PC-3 (cell line): ENCODE measurements at places on chromosomes 7 and 10.
A peak's percentile ranks its signal among the peaks of the same experiment; 100 is the strongest.

DNA sequence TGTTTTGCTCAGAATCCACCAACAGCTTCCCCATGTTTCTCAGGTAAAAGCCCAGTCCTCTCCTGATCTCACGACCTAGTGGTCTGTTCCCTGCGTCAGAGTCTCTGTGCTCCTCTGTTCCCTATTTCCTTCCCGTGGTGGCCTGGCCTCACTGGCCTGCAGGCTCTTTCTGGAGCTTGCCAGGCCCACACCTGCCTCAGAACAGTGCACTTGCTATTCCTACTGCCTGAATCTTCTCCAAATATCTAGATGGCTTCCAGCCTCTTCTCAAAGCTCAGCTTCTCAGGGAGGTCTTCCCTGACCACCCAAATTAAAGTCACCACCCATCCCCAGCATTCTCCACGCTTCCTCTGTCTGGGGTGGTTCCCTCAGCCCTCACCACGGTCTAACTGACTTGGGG, 165.3 kb downstream of the USP6NL start:
- no peak for DNase-seq

- no peak for DNase-seq
These were observed 33.8 kb downstream of the TRIM8 start for GRCh38 chr10:102678068-102678400.

GRCh38 chr7:27641581-27642230, 21.0 kb downstream of the HIBADH start:
- DNase-seq, result peak; percentile 30

- DNase-seq, result no peak
These were observed 6.9 kb upstream of the MXI1 start for GRCh38 chr10:110200503-110200902.

- DNase-seq, result no peak
These were observed 60.5 kb downstream of the SH2D4B start for GRCh38 chr10:80598084-80598798.

DNA sequence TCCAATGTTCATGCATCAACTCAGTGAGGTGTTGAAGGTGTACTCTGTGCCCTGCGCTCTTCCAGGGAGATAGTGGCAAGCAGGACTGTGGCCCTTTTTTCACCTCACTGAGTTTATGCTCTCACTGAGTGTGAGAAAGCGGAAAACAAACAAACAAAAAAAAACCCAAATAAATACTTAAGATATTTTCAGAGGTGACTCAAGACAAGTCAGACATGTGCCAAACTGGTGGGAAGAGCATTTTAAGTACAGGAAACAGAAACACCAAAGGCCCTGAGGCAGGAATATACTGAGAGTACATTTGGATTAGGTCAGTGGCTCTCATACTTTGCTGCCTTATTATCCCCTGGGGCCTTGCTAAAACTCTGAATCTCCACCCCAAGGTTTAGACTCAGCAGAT, 111.9 kb upstream of the IGFBP3 start:
- DNase-seq, result peak; percentile 91

DNA sequence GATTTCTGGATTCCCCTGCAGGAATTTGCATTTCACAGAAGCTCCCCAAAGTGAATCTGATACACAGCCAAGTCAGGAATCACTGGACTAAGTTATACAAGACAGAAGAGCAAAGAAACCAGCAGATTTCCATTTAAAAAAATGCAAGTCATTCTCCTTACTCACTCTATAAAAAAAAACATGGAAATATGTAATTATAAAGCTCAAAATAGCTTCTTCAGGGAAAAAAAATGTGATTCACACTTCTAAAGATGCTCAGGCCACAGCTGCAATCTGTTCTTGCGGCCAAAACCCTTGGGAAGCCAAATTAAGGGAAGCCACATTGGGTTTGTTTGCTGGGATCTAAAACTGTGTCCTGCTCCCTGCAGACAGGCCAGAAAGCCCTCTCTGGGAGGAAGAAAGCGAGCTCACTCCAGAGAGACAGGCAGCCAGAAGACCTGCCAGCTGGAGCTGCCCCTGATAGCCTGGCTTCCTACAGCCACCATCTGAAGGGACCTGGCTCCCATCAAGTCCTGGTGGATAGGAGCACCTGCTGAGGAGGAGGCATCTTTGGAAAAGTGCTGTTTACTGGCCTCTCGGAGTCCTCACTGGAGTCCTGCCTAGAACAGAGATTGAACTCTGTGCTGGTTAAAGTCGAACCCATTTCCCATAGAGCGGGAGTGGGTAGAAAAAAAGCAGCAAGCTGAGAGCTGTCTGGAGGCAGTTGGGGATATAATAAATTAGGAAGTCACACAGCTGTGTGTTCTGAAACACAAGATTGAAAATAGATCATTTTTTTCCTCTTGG, 359.2 kb upstream of the AOAH start:
- DNase-seq, result no peak

DNA sequence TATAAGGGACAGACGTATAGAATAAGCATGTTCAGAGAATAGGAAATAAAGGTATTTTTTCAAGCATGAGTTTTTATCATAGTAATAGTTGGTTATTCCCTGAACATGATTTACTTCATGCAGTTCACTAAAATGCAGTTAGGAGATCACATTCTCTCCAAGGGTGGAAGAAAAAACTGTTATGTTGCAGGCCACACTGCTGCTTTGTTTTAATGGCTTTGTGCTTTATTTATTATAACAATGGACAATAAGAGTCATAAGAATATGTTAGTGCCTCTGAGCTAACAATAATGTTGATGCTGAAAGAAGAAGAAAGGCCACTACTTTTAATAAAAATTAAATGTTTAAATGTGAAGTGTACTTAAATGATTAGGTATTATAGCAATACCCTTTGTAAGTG, 78.5 kb upstream of the GATAD1 start:
- no peak for DNase-seq

DNA sequence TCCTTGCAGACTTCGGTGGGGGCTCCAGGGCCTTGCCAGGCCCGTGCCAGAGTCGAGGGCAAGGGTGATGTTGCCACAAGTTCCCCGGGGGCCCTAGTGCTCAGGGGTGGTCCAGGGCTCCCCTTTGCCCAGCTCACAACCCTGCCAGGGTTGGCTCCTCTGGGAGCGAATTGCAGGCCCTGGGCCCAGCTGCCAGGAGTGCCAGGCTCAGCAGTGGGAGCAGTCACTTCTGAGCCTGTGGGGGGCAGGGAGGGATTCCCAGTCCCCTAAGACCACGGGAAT, 43.8 kb downstream of the TCERG1L start:
- no peak for DNase-seq

GRCh38 chr7:18844735-18845134, 272.7 kb downstream of the TWIST1 start:
- peak; percentile 48 for DNase-seq

DNA sequence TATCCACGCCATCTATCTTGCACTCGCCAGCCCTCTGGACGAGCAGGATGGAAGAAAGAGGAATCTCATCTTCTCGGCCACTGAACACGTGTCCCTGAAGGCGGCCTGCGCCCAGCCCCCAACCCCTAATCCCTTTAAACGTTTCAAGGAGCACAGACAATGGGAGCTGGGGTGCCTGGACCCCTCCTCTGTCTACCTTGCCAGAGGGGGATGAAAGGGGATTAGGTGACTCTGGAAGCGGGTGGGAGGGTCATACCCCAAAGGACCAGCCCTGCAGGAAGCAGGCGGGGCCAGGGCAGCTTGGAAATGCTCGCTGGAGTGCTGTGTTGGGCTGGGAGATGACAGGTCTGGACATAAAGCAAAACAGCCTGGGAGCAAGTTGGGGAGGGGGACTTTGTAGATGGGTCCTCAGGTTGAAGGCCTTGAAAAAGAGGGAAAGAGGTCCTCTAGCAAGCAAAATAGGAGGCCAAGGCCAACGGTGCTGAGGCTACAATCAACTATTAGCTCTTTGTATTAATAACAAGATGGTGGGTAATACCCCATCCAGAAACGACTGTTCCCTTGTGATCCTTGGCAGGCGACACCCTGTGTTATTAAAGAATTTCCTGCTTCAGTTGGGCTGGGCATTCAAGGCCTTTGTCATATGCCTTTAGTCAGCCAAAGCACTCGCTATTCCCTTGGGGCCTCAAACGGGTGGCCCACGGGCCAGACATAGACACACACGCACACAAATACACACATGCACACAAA, 126.5 kb upstream of the UNC5B start:
- no peak for DNase-seq

GRCh38 chr7:54394834-54395233, 147.3 kb upstream of the VSTM2A start:
- DNase-seq, result no peak

GRCh38 chr10:24715246-24715769, 8.4 kb downstream of the ARHGAP21 start:
- DNase-seq, result no peak

DNA sequence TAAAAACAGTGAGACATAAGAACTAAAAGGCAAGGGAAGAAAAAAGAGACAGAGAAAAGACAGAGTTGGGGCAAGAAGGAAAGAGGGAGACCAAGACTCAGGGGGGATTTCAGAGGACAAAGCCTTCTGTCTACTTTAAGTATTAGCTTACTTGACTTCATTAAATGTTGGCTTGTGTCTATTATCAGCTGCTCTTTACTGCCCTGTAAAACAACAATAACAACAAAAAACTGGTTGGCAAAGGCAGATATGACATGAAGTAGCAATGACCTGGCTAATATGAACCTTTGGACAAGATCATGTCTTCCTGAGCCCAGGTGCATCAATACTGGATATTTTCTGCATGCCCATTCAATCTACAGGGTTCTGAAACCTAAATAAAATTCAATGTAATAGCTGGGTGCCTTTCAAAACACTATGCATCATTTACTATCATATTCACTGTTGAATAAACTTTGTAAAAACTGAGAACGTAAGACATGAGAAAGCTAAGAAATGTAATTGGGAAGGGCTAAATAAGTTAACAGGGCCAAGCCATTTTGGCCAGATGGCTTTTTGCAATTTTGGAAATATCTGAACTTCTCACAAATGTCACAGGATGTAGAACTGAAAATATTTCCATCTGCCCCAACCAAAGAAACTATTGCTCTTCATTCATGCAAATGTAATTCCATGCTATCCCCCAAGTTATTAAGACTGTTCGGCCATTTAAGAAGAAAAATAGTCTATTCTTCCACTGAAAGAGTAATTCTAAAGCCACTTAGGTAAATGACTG, 49.4 kb downstream of the LRRN3 start:
- no peak for DNase-seq

- peak; percentile 25 for DNase-seq
These were observed 35.0 kb upstream of the ZNF32 start for GRCh38 chr10:43683451-43684291.

GRCh38 chr7:44587843-44588711, 6.0 kb upstream of the TMED4 start:
- peak; percentile 77 for DNase-seq

DNA sequence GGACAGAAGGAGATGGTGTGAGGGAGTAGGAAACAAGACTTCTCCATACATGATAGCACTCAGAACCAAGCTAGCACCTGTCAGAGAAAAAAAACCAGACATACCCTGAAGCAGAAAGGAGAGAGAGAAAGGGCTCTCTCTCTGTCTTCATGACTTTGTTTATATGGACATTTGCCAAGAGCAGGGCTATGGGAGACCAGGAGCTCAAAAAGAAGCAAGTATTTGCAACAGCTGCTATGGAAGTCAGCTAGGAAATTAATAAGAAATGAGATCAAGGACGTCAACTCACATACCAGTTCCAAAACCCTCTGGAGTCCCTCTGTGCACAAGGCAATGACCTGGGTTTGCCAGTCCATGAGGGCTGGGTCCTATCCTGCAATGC, 111.6 kb downstream of the SGMS1 start:
- no peak for DNase-seq

DNA sequence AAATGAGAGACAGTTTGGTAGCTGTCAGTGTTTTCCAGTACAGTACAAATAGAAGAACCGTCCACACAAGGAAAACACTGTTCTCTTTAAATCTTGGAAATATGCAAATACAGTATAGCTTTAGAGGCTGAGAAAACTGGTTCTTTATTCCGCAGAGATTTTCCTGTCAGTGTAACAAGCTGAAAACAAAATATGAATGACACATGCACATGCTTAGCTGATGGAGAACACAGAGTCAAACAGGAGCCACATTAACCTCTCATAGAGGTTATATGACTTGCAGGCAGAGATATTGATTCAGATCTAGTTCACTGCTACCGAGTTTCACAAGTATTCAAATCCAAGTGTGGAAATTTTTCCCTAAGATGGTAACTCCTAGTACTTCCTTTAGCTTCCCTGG, 135.2 kb upstream of the C1QL3 start:
- no peak for DNase-seq

DNA sequence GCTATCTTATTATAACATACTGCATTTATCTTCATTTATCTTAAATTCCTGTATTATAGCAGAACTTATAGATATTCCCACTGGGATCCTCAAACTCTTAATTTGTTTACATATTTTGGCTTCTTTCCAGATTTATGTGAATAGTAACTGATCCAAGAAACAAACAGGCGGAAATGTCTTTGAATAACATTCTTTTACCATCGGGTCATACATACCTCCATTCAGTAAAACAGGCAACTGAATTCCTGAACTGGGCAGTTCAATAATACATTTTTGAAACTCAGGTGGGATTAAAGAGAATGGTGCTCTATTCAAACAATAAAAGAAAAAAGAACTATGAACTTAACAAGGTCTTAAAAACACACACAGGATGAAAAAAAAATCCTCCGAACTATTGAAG, 337.4 kb downstream of the CRPPA start:
- peak; percentile 75 for DNase-seq

GRCh38 chr10:21464134-21464533, 61.3 kb downstream of the SKIDA1 start:
- no peak for DNase-seq

GRCh38 chr7:143256932-143257331, 6.3 kb upstream of the GSTK1 start:
- no peak for DNase-seq

DNA sequence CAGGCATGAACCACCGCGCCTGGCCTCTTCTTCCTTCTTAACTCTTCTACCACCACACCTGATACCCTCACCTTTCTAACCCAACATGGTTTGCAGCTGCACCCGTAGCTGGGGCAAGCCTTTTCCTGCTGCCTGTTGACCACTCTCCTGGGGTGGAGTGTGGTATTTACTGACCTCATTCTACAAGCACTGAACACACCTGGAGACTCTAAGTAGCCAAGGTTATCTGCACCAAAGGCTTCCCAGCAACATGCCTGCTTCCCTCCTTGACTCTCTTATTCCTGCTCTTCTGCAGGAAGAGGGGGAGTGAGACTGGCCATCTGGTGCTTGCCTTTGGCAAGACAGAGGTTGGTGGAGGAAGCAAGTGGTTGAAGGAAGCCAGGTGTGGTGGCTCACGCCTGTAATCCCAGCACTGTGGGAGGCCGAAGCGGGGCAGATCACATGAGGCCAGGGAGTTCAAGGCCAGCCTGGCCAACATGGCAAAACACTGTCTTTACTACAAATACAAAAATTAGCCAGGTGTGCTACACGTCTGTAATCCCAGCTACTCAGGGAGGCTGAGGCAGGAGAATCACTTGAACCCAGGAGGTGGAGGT, 10.1 kb downstream of the ACTR1A start:
- DNase-seq, result no peak
